ENCODE measurements at places on chromosomes 12 and 14.
A peak's percentile ranks its signal among the peaks of the same experiment; 100 is the strongest.

- no peak for DNase-seq
These were observed 35.7 kb downstream of the NEMF start for GRCh38 chr14:49816844-49817243.

GRCh38 chr14:101730626-101731186, 30.8 kb upstream of the PPP2R5C start:
- no peak for DNase-seq

GRCh38 chr12:54723379-54724256, 75.5 kb upstream of the DCD start:
- DNase-seq = no peak

- DNase-seq = peak; percentile 53
These were observed 472 bp downstream of the MBD6 start for GRCh38 chr12:57522887-57523705.

DNA sequence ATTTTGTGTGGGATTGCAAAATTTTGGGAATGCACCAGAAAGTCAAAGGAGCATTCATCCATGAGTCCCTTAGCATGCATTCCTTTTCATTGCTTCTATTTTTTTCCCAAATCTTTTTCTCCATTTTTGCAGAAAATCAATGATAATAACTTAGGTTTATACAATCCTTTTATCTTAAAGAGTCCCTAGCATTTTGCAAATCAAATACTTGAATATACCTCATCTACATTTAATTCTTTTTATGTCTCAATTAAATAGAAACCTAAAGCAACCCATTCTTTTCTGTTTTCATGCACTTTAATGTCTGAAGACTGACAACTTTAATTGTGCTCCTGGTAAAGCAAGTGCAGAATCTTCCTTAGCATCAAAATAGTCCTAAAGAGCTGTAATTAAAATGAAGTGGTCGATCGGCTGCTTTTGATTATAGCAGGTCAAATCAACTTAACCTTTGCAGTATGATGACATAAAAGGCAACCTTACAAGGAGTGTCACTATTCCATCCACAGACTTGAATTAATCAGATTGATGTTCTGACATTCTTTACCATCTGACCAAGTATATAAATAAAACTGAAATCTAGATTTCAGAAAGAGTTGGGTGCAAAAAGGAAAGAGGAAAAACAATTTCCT, 168.4 kb downstream of the ALG10B start:
- no peak for DNase-seq

DNA sequence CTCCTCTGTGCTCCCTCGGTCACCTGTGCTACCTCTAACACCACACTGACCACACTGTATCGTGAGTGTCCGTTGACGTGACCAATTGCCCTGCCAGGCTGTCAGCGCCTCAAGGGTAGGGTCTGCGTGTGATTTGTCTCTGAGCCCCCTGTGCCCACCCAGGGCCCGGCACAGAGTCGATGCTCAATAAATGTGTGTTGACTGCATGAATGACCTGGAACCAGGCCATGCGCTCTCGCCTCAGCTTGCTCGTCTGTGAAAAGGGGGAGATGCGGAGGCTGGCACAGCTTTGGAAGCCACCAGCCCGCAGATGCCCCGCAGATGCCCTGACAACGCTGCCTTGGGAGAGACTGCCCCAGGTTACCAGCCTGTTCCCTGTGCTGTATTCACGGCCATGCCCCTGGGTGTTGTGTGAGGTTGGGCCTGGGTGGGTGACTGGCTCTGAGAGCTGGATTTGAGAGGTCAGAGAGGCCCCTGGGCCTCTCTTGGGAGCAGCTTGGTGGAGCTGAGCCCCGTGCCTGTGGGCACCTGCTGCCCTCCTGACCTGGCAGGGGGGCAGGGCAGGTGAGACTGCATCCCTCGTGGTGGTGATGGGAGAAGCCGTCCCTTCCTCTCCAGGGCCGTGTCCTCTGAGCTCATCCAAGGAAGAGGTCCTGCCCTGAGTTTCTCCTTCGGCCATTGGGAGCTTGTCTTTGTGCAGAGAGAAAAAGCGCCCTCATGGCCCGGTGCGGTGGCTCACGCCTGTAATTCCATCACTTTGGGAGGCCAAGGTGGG, 43.2 kb downstream of the CYP46A1 start:
- no peak for DNase-seq

- no peak for DNase-seq
These were observed 5.1 kb upstream of the CNIH1 start for GRCh38 chr14:54446161-54446693.

DNA sequence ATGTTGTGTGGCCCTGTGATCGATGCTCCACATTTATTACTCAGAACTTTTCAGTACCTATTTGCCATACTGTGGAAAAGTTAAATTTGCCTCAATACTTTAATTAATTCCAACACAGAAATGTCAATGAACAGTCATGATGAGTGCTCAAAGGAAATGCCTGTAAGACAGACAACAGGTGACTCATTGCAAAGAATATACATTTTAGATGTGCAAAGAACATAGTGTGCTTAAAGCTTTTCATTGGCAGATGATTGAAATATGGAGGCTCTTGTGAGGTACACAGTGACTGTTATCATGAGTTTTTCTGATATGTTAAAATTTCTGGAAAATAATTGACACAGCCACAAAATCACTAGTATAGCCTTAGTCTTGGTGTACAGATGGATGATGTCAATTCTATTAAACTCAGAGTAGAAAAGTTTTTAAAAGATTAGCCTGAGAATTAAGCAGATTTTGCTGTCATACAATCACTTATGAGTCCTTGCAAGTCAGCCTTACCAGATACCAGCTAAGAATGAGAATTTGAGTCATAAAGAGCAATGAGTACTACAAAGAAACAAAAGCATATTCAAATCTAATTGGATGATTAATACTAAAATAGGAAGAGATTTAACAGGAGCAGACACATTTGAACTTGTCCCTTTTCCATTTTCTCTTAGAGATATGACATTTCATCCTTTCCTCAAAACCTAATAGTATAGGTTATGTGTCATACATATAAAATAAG, 544.1 kb downstream of the KCNH5 start:
- no peak for DNase-seq

- DNase-seq = no peak
These were observed 9.3 kb upstream of the C12orf43 start for GRCh38 chr12:121025442-121026226.

DNA sequence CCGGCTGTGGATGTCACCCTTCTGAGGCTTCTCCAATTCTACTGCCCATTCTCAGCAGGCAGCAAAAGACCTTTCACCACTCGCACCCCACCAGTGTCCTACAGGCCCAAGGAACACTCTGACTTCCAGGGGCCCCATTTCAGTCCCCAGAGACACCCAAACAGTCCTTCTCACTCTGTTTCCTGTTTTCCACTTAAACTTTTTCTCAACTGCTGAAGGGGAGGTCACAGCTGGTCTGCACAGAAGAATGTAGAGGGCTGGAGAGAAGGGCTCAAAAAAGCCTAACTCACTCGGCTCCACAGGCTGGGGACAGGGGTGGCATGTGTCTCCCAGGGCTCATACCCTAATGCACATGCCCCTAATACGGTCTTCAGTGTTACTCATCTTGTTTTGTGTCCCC, 4.2 kb upstream of the DTX1 start:
- no peak for DNase-seq

DNA sequence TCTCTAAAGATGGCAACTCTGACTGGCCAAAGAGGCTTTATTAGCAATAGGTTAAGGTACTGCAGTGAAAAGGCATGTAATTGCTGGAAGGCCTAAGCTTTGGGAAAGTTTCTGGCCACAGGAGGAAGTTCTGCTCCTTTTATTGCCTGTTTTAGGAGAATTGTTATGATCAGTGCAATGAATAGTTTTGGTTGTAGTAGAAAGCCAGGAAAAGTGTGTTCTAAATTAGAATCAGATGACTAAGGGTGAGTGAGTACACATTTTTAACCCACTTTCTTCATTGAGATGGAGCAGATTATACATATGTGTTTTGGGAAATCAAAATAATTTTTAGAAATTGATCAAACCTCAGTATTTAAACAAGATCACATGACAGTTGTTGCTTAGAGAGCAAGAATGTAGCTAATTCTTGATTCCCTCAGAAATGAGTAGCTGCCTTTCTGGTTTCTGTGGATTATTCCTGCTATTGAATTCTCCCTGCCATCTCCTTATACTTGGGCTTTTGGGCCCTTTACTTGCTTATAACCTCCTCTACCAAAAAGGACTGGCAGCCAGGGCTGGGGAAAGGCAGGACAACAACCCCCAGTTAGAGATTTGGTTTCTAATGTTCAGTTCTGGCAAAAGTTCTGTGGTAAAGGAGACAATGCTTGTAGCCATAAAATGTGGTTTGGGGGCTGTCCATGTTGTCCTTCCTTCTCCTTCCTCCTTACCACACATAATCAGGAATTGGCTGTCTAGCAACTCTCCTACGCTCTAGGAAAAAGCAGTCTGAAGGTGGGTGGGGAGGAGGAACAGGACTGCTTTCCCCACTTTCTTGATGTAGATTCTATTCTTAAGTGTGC, 217.1 kb downstream of the SLC38A4 start:
- no peak for DNase-seq

GRCh38 chr12:111462210-111462769, 56.6 kb downstream of the SH2B3 start:
- no peak for DNase-seq

DNA sequence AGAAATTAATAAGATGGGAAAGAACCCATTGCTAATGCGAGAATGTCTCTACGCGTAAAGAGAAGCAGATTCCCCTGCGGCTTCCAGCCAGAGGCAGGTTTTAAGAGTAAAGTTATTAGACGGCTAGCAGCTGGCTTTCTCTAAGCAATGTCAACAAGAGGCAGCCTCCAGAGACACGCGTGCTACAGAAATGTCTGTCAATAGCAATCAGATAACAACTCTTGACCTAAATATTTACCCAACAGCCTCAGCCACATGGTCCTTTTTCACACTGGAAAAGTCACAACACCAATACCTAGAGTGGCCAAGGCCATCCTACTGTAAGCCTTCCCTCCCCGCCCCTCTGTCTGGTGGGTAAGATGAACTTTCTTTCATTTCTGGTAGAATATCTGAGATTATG, 146.0 kb upstream of the SFSWAP start:
- DNase-seq = no peak

DNA sequence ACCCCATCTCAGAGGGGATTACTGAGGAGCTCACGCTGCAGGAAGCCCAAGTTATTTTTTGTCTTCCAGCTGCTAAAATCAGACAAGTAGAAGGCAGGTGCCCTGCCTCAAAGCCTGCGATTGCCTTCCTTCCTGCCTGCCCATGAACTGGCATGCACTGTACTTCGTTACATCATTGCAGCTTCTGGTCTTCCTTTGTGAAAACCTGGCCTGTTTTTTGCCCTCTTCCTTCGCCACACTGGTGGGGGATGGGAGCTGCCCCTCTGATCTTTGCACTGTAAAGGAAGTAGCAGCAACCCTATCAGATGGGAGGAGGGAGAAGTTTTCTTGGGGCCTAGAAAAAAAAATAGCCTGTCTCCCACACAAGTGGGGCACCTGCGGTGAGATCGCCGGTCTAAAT, 1098.7 kb downstream of the BCL11B start:
- DNase-seq = peak; percentile 45

- DNase-seq = no peak
These were observed 25.1 kb upstream of the OASL start for GRCh38 chr12:121064116-121064515.

GRCh38 chr12:121626853-121627640, 717 bp downstream of the ORAI1 start:
- DNase-seq = peak; percentile 74

DNA sequence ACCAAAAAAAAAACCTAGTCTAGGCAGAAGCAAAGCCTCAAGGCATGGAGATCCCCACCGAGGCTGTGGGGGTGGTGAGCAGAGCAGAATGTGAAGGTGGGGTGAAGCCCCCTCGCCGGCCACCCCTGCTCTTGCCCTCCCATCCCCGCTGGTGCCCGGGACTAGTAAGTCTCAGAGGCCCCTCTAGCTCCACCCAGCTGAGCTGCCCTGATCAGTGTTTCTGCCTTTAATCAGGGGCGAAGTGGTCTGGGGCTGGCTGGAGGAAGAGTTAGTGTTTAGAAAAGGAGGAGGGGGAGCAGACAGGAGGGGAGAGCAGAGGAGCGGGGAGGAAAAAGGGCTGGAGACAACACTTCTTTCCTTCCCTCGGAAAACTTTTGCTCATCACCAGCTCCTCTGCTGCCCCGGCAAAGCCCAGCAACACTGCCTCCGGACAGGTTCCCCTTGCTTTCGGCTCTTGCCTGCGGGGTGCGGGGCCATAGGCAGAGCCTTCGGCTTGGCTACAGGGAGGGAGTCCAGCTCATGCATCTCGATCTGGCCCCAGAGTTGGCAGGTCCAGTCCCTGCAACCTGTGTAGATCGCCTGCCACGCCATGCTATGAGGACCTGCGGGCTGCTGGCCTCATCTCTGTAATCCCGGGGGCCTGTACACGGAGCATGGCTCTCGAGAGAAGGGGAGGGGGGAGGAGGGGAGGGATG, 3.4 kb upstream of the DLK1 start:
- DNase-seq = no peak

DNA sequence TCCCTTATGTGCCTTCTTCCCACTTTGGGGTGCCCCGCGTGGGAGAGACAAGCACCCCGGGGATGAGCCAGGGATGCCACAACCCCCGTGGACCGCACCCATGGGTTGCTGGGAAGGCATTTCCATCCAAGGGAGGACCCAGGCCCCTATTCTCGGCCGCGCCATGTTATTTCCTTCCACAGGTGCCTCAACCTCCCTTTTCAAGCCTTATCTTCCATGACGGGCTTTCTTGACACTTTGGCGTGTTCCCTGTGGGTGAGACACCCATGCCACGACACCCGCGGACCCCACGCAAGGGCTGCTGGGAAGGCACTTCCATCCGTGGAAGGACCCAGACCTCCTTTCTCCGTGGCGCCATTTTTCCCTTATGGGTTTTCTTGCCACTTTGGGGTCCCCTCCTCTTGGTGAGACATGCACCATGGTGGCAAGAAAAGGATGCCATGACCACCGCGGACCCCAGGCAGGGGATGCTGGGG, 269.2 kb downstream of the ALG10 start:
- DNase-seq = no peak

- no peak for DNase-seq
These were observed 463.6 kb upstream of the MIS18BP1 start for GRCh38 chr14:45716572-45716971.

DNA sequence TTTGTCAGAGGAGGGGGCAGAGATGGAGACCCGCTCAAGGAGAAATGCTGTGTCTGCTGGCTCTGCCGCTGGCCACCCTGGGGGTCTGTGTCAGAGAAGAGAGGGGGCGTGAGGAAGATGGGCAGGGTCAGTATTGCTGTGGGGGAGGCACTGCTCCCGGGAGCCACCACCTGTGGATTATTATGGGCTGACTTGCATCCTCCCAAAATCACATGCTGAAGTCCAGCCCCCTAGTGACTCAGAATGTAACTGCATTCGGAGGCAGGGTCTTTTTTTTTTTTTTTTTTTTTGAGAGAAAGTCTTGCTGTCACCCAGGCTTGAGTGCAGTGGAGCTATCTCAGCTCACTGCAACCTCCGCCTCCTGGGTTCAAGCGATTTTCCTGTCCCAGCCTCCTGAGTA, 12.3 kb downstream of the ABCD4 start:
- DNase-seq = no peak

Data from T-helper 9 cell (primary cell).